ENCODE measurements at places on chromosomes 16 and 17.

DNA sequence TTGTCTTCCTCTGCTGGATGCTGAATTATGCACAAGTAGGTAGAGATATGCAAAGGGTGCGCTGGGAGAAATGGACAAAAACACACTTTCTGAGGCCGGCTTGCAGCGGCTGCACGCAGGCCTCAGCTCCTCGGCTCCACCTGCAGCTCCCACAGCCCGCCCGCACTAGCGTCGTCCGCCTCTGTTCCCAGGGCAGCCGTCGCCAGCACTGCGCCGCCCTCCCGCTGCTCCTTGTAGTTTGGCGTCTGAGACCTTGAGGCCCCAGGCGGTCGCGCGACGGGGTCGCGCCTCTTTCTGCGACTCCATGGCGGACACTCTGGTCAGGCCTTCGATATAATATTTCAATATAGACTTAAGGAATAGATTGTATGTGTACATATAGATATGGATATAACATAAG lies 24.8 kb downstream of the SLFN12 start:
- DNase-seq = no peak

GRCh38 chr17:14360856-14361255 lies 60.0 kb downstream of the HS3ST3B1 start:
- DNase-seq = no peak

DNA sequence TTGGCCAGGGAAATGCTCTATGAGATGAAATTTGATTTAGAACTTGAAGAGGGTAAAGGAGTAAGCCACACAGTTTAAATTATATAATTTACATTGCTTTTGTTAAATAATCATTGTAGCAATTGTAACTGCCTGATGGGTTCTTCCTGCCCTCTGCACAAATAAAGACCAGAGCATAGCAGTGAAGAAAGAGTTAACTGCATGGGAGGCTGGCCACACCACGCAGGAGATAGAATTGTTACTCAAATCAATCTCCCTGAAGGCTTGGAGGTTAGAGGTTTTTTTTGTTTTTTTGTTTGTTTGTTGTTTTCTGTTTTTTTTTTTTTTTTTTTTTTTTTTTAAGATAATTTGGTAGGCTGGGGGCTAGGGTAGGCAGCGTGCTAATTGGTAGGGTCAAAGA lies 467.0 kb upstream of the GOT2 start:
- DNase-seq = no peak

- no peak for DNase-seq
Observed at GRCh38 chr17:71440513-71440912, 680.3 kb upstream of the SOX9 start.

- no peak for DNase-seq
Observed at GRCh38 chr16:80623376-80623775, 82.6 kb downstream of the DYNLRB2 start.

- DNase-seq = no peak
Observed at GRCh38 chr16:87702325-87702811, 63.4 kb downstream of the KLHDC4 start.

DNA sequence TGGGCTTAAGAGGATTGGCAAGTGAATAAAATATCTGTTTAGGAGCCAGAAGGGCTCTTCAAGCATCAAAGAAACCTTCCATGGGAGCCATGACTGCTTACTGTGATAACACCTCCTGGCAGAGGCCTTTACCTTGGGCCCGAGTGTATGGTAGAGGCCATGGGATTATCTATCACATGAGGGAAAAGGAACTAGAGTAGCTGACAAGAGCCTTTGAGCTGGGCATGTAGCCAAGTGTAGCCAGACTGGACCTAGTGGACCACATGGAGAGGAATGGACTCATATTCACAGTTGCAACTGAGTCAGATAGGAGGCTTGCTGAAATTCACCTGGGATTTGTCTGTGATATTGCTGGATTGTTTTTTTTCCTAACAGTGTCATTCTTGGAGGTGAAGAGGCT lies 276.0 kb upstream of the ZFHX3 start:
- DNase-seq = no peak

DNA sequence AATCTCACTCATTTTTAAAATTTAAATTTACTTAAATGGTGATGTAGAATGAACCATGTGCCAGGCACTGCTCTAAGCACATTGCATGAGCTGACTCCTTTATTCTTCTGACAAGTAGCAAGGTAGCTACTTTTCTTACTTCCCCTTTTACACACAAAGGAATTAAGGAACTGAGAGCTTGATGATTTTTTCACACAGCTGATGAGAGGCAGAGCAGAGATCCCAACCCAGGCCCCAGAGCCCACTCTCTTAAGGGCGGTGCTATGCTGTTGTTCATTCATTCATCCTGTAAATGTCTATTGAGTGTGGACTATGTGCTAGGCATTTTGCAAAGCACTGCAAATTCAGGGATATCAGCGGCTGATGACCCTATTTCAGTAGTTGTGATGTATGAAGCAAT lies 17.9 kb downstream of the SEC14L5 start:
- no peak for DNase-seq

GRCh38 chr17:27554911-27555310 lies 76.1 kb upstream of the LGALS9 start:
- no peak for DNase-seq

DNA sequence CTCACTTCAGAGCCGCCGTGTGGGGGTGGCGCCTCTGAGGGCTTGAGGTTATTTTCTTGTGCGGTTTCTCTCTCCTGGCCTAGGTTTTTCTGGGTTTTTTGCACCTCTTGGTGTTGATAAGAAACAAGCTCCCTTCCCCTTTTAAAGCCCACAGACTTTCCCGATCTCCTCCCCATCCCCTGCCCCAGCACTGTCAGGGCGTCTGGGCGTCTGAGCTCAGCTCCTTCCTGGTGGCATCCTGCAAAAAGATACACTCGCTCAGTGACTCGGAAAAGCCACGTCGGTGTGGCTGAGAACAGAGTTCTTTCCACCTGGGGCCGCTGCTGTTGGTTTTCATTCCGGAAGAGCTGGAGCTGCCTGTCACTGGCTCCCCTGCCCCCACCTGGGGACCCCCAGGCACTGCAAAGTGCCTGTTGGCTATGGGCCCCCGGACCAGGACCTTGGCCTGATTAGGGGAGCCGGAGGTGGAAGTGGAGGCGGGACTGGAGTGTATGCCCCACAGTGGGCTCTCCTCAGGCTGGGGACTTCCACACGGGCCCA lies 14.5 kb downstream of the BAIAP2 start:
- DNase-seq = no peak

GRCh38 chr17:71959154-71959553 lies 161.7 kb upstream of the SOX9 start:
- no peak for DNase-seq

- no peak for DNase-seq
Observed at GRCh38 chr17:19021622-19022083, 17.1 kb upstream of the FAM83G start.

GRCh38 chr17:76702941-76703637 lies 7.7 kb downstream of the MXRA7 start:
- DNase-seq = no peak

DNA sequence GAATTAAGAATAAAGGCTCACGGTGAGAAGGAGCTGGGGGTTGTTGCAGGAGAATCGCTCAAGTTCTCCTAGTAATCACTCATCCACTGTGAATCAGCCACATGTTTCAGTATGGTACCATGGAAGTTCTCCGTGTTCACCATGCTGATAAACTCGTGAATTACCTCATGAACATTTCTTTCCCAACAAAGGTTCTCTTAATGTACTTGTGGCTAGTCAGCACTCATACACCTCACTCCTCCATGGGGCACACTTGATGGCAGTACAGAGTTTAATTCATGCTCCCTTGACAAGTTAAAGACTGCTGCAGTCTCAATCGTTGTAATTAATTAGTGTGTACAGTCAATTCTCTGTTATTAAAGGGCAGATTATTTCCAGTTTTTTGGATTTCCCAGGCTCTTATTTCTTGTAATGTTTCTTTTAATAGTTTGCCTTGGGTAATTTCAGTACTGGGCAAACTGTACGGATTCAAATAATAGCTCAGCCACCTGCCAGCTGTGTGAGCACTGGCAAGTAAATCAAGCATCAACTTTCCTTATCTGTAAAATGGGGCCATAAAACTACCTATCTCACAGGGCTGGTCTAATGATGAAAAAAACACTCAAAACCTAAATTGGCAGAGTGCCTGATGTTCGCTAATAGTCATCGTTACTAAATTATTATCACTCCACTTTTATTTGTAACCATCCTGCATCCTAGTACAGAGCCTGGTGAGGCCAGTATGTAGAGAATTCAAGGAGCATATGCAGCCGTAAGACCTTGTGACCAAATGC lies 6.1 kb downstream of the GOT2 start:
- no peak for DNase-seq

DNA sequence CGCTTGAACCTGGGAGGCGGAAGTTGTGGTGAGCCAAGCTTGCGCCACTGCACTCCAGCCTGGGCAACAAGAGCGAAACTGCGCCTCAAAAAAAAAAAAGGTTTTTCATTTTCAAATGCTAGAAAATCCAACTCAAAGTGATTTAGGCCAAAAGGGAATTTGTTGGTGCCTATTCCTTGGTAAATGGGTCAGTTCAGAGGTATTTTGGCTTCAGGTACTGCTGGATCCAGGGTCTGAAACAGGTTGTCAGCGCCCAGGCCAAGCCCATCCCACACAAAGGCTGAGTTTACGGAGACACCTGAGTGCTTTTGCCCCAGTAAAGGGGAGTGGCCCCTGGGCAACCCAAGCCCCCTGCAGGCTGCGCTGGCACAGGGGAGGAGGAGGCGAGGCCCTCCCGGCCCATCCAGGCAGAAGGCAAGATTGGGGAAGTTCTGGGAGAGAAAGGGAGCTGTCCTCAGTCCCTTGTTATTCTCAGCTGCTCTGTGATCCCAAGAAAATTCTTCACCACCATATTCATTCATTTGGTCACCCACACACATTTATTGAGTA lies 8.5 kb upstream of the JPH3 start:
- DNase-seq = no peak

DNA sequence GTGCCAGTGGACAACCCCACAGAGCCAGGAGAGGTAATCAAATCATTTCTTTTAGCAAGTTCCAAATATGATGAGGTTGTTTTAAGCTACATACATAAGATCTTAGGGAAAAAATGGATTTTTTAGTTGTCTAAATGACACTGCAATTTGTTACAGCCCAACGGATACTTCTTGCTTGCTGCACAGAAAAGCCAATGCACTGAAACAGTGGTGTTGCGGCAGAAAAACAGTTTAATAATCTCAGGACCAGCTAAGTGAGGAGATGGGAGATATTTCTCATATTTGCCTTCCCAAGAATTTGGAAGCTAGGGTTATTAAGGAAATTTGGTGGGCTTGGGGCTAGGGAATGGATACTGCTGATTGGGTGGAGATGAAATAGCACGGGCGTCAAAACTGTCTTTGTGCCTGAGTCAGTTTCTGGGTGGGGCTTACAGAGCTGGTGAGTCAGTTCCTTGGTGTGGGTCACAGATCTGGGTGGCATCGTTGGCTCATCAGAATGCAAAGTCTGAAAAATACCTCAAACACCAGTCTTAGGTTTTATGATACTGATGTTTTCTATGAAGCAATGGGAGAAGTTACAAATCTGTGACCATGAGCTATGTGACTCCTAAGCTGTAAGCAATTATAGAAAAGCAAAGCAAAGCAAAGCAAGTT lies 255.4 kb downstream of the IRX3 start:
- DNase-seq = no peak

- no peak for DNase-seq
Observed at GRCh38 chr16:8493972-8494371, 96.3 kb downstream of the TMEM114 start.

DNA sequence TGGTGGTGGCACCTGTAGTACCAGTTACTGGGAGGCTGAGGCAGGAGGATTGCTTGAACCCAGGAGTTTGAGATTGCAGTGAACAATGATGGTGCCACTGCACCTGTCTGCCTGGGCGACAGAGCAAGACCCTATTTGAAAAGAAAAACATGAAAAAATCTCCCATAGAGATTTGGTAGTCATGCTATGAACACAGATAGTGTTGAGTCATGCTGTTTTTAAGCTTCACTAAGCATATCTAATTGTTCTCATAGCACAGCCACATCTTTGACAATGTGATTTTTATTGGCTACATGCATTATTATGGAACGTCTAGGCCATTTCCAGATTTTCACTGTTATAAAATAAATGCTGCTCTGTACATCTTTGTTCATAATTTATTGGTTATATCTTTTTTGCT lies 6.0 kb downstream of the IL34 start:
- DNase-seq = no peak

DNA sequence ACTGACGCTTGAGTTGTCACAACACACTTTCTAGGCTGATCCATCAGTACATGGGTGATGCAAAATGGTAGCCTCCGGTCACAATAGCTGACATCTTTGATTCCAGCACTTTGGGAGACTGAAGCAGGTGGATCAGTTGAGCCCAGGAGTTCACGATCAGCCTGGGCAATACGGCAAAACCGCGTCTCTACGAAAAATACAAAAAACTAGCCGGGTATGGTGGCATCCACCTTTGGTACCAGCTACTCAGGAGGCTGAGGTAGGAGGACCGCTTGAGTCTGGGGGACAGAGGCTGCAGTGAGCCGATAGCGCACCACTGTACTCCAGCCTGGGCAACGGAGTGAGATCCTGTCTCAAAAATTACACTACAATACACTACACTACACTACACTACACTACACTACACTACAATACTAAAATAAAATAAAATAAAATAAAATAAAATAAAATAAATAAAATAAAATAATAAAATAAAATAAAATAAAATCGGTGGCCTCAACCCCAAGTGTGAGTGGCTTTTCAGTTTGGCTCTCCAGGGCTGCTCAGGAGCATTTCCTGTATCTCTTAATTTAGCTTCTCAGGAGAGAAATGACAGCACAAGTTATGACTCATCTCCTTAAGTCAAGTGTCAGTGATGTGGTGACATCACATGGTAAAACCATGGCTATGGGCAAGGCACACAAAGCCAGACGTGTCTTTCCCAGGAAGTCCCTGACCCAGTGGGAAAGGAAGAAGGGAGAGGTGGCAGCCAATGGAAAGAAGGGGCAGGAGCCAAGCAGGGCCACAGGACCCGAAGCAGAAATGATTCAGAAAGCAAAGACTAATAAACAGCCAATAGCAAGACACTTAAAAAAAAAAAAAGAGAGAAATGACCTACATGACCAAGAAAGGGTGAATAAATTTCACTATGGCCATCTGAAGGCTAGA lies 75.3 kb upstream of the TBC1D3K start:
- DNase-seq = no peak

- DNase-seq = peak; percentile 77
Observed at GRCh38 chr16:53091466-53092211, 36.8 kb downstream of the CHD9 start.

DNA sequence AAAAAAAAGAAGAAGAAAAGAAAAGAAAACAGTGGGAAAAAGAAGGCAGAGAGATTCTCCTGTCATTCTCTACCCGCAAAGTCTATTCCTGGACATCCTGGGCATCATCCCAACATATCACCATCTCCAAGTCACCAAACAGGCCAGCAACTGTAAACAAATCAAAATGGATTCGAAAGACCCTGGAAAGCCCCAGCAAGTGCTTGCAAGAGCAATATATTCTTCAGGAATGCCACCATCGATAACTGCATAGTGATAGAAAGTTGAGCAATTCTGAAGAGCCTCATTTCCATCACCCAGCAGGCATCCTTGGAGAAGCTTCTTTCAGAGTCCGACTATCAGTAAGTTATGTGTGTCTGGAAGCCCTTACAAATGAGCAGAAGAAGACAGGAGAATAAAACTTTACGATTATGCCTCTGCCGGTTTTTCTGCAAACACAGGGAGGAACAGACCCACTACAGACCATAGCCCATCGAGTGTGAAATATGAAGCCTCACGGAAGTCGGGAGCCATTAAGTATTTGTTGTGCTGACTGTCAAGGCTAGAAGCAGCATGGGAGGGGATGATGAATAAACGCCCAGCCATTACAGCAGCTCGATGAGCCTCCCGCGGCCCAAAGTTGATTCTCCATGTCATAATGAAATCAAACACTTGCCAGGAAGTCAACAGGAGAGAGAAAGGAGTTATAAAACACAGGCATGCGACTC lies 64.5 kb upstream of the SEC14L1 start:
- no peak for DNase-seq

- DNase-seq = no peak
Observed at GRCh38 chr17:80110447-80110812, 9.0 kb downstream of the GAA start.
